Mucosa of gallbladder (tissue), 1 donor: ENCODE measurements at places on chromosomes 4 and X. TPM values are rescaled to one million over a fixed set of nuclear protein-coding genes. Genes with fewer than 3 reads are reported as not detected.

The SYN1 gene
- total RNA-seq = 0.55 TPM

The SLC6A14 gene
- 0.12 TPM for total RNA-seq

The FAT4 gene
- 16.7 TPM for total RNA-seq

The UGT2A3 gene
- total RNA-seq = 170 TPM

The SRPX gene
- 59.5 TPM for total RNA-seq

The SLC10A3 gene
- 32.2 TPM for total RNA-seq

The CPE gene
- total RNA-seq = 39.6 TPM

The AR gene
- 15.9 TPM for total RNA-seq

The PABPC1L2A gene
- not detected for total RNA-seq

The SYNPO2 gene
- 735 TPM for total RNA-seq

The GPRIN3 gene
- total RNA-seq = 15.2 TPM

The PAGE2B gene
- not detected for total RNA-seq

The MSN gene
- total RNA-seq = 138 TPM

The AGTR2 gene
- 0.17 TPM for total RNA-seq

The TMEM35A gene
- total RNA-seq = 4.0 TPM

GRCh38 chr4:37664696-37665095, 21.5 kb downstream of the RELL1 start:
- DNase-seq = no peak

- DNase-seq = no peak
Measured at GRCh38 chr4:76235407-76235806, 16.1 kb upstream of the FAM47E start.

DNA sequence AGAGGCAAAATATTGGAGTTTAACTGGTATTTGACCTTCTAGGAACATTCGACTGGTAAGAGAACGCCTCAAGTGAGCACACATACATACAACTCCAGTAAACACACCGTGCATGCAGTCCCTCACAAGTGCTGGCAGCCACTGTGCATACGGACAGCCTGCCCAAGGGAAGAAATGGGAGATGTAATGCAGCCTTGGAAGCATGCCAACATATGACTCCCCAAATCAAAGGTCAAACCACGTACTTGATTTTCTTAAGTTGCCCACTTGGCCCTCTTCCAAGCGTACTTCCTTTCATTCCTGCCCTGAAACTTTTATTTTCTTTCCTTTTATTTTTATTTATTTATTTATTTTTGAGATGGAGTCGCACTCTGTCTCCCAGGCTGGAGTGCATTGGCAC, 206.6 kb downstream of the SPRY1 start:
- DNase-seq = no peak

DNA sequence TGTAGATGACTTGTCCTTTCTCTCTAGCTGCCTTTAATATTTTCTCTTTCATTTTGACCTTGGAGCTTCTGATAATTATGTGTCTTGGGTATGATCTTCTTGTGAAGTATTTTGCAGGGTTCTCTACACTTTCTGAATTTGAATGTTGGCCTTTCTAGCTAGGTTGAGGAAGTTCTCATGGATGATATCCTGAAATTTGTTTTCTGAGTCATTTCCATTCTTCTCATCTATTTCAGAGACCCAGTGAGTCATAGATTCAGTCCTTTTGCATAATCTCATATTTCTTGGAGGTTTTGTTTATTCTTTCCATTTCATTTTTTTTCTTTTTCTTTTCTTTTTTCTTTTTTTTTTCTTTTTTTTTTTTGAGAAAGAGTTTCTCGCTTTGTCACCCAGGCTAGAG, 585.7 kb upstream of the PABPC4L start:
- no peak for DNase-seq

DNA sequence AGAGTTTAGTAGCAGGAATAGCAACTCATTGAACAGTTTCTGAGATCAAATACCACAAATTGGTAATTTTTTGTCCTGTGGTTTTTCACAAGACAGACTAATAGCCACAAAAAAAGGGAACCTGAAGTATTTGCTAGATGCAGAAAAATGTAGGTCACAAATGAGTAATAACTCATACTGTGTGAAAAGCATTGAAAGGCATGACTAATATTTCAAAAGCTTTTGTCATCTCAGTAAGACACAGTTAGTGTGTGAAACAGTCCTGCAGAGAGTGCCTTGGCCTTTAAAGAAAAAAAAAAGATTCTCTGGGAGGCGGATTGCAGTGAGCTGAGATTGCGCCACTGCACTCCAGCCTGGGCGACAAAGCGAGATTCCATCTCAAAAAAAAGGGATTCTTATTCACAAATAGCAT, 31.4 kb upstream of the SLC25A31 start:
- DNase-seq = no peak

DNA sequence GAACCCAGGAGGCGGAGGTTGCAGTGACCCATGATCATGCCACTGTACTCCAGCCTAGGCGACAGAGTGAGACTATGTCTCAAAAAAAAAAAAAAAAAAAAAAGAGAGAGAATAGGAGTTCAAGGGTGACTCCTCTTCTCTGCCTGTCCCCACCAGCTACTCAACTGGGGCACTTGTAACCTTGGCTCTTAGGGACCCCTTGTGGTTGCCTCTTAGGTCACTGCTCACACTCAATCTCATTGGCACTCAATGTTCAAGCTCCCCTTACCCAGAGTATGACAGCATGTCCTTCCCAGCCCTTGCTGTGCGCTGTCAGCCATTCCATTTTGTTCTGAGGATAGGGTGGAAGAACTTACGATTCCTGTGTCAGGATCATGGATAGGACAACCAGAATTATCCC, 82.4 kb upstream of the BEND4 start:
- no peak for DNase-seq

DNA sequence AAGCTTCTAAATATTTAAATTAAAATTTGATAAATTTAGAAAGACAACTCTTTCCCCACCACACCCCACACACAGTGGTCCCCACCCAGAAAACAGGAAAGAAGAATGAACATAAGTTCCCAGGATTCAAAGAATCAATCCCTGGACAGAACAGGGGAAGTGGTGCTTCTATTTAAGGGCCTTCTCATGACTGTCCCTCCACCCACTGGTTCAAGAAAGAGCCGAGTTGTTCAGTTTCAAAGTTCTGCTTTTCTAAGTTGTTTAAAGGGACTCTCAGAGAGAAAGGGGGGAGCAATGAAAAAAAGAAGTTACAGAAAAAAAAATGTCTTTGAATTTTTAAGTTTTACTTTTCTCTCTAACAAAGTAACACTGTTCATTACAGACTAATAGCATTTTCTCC, 195.8 kb downstream of the PDGFC start:
- no peak for DNase-seq

DNA sequence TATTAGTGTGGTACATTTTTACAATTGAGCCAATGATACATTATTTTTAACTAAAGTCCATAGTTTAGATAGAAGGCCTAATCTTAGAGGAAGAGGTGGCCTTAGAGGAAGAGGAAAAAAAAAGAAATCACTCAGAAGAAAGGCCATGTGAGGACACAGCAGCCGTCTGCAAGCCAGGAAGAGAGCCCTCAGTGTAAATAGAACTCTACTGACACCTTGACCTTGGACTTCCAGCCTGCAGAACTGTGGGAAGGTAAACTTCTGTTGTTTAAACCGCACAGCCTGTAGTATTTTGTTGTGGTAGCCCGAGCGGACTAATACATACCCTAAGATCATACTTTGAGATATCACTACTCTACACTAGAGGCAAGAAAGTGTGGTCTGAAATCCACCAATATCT, 5.1 kb upstream of the KCNIP4 start:
- DNase-seq = no peak

DNA sequence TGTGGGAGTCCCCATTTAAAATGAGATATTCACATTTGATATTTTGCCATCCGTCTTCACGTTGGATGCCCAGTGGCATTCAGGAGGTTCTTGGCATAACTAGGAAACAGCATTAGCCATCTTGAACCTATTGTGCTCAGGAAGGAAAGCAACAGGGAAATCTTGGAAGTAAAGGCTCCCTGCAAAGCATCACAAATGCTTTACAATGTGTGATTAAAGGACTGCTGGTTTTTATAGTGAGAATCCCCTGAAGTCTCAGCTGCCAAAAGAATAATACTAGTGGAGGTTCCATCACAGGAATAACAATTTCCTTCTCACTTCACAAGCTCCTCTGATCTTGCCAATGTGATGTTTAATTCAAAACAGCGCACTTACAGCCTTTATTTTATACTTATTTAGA, 49.7 kb upstream of the NPNT start:
- DNase-seq = no peak

DNA sequence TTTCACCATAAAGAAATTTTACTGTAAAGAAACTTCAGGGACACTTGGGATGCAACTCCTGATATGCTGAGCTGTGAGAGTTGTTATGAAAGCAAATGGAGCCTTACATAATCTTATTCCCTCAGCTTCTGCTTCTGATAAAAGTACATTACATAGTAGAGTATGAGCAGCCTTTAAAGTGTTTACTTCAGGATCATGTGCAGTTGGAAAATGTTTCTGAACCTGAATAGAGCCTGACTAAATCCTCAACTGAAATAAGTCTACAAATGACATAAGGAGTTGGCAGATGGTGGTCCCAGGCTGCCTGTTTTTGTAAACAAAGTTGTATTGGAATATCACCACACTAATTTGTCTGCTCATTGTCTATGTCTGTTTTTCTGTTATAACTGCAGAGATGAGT, 19.3 kb downstream of the RASSF6 start:
- DNase-seq = no peak

GRCh38 chrX:9997524-9997923, 30.4 kb downstream of the CLDN34 start:
- no peak for DNase-seq

- no peak for DNase-seq
Measured at GRCh38 chr4:86011117-86011516, 348.7 kb downstream of the MAPK10 start.

DNA sequence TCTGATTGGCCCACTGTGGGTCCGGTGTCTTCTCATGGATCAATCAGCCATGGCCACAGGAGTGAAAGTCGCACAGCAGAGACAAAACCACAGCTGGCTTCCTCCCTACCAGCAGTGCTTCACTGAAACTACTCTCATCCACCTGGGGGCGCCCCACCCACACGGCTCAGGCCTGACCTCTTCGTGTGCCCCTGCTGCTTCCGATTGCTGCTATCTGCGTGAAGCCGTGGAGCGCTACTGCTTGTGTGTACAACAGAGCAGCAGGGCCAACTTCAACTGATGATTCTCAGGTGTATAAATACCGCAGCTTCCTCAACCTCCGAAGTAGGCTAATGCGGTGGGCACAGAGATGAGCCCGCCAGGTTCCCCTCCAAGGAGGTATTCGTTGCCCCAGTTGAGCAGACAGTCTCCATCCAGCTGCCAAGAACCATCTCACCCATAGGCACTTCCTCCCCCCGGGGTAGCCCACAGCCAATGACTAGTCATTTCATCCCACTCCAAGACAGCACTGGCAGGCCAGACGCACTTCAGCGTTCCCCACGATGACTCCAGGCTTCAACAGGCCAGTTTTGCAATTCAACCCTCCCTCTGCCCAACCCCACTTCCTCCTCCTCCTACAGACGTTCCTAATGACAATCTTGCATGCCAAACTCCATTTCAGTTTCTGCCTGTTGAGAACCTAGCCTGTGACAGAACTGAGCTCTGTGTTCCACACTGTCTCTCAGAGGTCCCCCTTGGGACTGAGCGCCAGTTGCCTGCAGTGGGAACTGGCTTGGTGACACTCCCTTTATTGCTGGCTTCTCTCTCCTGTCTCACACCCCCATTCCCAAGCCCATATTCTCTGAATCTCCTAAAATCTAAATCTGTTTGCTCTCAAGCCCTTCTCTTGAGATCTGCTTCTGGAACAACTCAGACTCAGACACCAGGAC, 41.3 kb upstream of the ATP6AP2 start:
- DNase-seq = no peak

GRCh38 chrX:149629730-149630387, 1.7 kb downstream of the TMEM185A start:
- DNase-seq = no peak

- DNase-seq = no peak
Measured at GRCh38 chr4:1354136-1354982, 7.4 kb downstream of the UVSSA start.

GRCh38 chr4:23685471-23685870, 204.4 kb downstream of the PPARGC1A start:
- no peak for DNase-seq

DNA sequence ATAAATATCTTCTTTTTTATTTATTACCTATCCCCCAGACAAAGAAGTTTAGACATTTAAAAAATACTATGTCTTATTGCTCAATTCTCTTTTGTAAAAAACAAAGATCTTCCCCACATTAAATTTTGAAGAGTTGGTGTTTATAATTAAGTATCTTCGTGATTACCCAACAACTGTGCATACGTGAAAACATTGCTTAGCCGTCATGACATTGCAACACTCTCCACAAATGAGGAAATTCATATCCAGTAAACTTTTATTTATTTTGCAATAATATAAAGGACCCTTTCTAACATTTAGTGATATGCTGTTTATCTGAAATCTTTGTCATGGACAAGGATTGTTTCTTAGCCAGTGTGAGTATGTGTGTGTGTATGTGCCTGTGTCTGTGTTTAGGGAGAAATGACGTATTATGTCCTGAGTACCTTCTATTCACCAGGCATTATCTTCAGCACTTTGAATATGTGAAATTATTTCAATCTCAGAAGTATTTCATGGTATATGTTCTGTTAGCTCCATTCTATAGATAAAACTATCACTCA, 26.1 kb upstream of the EREG start:
- no peak for DNase-seq

DNA sequence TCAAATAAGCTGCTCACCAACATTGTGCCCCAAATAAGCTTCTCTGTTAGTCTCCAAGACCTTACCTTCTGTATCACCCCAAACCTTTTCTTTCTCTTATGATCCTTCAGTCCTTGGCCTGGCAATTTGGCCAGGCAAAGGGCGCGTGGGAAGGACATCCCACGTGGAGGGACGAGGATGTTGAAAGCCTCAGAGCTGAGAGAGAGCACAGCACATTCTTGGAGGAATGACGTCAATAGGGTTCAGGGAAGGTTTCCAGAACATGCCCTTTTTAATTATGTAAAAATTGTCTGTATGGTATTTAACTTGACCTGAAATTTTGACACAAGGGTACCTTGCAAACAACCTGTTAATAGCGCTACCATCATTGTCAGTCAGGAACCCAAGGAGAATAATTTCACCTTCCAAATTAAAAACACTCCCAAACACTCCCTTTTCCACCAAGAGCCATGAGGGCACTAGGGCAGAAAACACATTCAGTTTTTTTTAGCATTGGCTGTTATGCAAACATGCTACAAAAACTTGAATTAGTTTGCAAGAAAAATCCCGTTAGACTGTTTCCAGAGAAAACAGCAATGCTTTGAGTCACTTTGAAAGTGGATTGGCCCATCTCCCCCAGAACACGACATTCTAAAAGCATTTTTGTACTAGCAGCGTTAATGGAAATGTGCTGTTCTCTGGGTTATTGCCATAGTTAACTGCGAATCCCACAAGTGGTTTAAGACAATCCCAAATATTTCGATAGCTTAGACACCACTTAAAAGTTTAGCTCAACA, 183.2 kb upstream of the PUDP start:
- no peak for DNase-seq

- DNase-seq = no peak
Measured at GRCh38 chr4:113276464-113277170, 227.2 kb downstream of the ANK2 start.

DNA sequence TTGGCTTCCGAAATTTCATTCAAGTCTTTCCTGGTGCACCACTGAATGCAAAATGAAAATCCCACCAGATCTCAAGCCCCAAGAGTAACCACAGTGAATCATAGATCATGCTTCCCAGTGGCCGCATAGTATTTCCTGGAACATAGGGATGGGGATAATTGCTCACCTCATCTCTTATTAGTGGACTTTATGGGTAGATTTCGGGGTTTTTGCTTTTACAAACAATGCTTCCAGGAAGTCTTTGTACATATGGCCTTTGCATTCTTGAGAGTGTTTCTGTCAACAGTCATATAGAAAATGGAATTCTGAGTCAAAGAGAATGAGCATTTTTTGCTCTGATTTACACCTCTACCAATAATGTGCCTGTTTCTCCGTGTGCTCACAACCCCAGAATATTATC, 53.4 kb downstream of the PPEF2 start:
- no peak for DNase-seq
